ENCODE measurements at places on chromosomes 4 and X.

- DNase-seq = peak; percentile 80
Measured at GRCh38 chr4:74109116-74109869, 10.3 kb upstream of the CXCL2 start.

DNA sequence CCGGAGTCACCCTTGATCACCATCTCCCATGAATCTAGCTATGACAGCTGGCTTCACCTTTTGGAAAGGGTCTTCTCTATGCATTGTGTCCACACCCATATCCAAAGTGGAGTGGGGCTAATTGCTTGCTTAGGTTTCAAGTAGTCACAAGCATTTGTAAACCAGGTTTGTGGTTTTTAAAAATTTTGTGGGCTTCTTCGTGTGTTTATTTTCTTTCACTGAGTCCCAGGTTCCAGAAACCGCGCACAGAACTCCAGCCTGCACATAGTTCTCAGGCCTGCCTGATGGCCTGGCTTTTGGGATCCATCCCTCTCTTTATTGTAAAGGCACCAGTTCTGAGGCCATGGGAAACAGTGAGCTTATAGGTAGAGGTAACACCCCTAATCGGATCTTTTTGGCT lies 70.2 kb upstream of the TLR3 start:
- no peak for DNase-seq

- no peak for DNase-seq
Measured at GRCh38 chrX:134706138-134706537, 47.9 kb upstream of the PLAC1 start.

DNA sequence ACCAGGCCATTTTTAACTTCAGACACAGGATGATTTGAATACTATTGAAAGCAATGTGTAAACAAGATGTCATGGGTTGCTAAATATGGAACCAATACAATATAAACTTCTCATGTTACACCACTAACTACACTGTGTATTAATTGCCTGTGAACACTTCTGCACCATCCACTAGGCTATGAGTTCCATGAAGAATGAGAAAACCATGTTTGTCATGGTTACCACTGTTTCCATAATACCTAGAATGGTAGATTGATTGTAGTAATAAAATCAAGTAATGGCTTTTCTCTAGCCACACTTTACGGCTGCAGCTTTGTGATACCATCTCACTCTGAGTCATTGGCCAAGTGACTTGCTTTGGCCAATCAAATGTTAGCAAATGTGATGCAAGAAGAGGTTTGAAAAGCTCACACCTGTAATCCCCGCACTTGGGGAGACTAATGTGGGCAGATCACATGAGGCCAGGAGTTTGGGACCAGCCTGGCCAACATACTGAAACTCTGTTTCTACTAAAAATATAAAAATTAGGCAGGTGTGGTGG lies 19.9 kb upstream of the CYBB start:
- DNase-seq = no peak

- DNase-seq = no peak
Measured at GRCh38 chr4:61501812-61502211, 301.7 kb downstream of the ADGRL3 start.

DNA sequence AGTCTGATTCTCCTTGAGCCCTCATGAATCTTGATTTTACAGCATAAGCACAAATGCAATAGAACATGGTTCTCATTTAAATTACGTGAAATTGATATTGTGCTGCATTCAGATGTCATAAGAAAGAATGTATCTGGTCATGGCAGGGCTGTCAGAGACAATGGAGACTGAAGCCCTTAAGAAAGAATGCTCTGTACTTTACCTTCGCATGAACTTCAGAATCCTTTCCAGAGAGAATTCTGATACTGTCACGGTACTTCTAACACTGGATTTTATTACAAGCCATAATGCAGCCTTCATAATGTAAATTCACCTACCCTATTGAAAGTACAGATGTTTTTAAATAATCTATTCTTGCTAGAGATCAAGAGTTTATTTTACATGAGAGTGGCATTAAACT lies 677.9 kb upstream of the ADGRL3 start:
- no peak for DNase-seq

- no peak for DNase-seq
Measured at GRCh38 chrX:50000937-50001542, 78.6 kb downstream of the CLCN5 start.

GRCh38 chr4:26938516-26938915 lies 77.9 kb downstream of the STIM2 start:
- no peak for DNase-seq

DNA sequence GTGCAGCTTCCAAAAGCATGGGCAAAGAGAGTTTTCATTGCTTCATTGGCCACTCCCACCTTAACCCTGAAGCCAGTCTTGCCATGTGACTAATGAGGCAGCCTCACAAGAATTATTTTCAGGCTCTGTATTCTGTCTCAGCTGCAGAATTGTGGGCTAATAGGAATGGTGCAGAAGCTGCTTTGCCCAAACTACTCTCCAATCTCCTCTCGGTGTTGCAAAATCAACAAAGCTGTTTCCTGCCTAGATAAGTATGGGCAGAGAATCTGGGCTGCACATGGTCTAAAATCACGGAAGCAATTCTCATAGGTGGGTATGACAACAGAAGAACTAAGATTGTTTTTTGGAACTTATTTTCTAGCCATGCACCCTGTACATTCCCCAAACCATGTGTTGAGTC lies 31.4 kb downstream of the PPP1R2C start:
- DNase-seq = peak; percentile 59

GRCh38 chr4:44871133-44871532 lies 144.8 kb upstream of the GNPDA2 start:
- DNase-seq = no peak

- DNase-seq = no peak
Measured at GRCh38 chr4:88144866-88145300, 13.6 kb downstream of the ABCG2 start.

- peak; percentile 41 for DNase-seq
Measured at GRCh38 chr4:140851032-140851636, 94.9 kb upstream of the TBC1D9 start.

- no peak for DNase-seq
Measured at GRCh38 chr4:4831266-4831665, 28.2 kb upstream of the MSX1 start.

GRCh38 chrX:3697220-3697684 lies 16.2 kb downstream of the PRKX start:
- DNase-seq = no peak

- peak; percentile 41 for DNase-seq
Measured at GRCh38 chr4:78747475-78747922, 28.7 kb upstream of the BMP2K start.

Data from HFF-Myc (cell line).